ENCODE measurements at places on chromosomes 16 and 17. TPM values are rescaled to one million over a fixed set of nuclear protein-coding genes. Genes with fewer than 3 reads are reported as not detected.

Gene HSPB9
- total RNA-seq: 0.27 TPM

DNA sequence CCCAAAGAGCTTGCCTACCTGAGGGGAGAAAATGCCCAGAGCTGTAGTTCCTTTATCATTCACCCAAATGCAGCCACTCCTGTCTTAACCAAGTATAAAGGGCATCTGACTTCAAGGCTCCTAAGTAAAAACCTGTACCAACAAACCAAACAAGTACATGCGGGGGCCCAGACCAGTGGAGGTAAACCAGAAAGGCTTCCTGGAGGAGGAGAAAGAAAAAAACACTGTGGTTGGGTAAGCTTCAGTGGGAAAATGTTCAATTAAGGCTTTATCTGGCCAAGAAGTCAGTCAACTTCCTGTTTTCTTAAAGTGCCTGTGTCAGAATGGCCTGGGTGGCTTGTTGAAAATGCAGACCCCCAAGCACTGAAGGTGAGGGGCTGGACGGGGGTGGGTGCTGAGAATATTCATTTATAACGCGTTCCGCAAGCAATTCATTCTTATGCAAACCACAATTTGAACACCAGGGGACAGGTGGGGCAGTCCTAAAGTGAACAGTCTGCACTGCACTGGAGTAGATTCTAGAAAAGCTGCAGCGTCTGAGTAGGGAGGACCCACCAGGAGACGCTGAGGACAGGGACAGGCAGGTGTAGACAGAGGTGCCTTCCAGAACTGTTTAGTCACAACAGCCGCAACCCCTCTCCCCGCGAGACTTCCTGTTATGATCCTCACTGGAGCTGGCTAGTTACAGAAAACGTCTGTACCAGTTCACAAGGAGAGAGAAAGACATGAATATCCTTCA is 467.1 kb downstream of the SOX9 start:
- no peak for DNase-seq

DNA sequence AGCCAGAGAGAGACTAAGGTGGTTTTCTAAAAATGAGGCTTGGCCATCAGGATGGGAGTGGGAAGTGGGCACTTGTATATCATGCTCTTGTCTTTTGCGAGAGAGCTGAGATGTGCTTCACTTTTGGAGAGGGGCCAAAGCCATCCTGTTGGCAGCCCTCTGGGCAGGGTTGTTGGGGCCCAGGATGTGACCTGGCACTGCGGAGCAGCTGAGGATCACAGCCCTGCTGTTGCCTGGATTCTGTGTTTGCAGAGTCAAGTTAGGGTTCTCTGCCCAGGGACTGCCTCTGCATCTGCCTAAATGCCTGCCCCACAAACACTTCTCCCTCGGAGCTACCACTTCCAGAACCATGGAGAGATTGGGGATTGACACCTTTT is 71.2 kb downstream of the PLD6 start:
- no peak for DNase-seq

GRCh38 chr16:54125751-54126655 is 160.6 kb downstream of the IRX3 start:
- DNase-seq: no peak

GRCh38 chr16:70745536-70746025 is 55.4 kb downstream of the VAC14 start:
- DNase-seq: no peak

Data from sigmoid colon (tissue), 7 donors.